NCI-H2081 treated with DMSO at 0.1 percent for 48 hours (cell line): ENCODE measurements at places on chromosomes 13 and 19.
A peak's percentile ranks its signal among the peaks of the same experiment; 100 is the strongest.

- no peak for DNase-seq
These were observed 6.2 kb downstream of the GFY start for GRCh38 chr19:49431330-49431749.

DNA sequence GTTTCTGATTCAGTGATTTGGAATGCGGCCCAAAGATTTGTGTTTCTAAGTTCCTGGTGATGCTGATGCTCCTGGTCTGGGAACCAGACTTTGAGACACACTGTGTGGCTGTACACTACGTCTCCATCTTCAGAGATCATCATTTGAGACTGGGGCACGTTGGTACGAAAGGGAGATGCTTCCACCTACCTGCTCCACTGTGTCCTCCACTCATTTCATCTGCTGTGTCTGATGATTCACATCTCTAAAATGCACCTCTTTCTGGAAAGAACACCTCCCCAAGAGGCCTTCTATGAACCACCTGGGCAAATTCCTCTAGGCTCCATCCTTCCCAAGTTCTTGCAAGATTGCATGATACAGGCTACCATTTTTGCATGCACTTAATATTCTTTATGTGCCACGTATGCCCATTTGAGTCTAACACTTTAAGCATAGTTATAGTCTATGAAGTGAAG is 58.6 kb downstream of the ERCC5 start:
- no peak for DNase-seq

DNA sequence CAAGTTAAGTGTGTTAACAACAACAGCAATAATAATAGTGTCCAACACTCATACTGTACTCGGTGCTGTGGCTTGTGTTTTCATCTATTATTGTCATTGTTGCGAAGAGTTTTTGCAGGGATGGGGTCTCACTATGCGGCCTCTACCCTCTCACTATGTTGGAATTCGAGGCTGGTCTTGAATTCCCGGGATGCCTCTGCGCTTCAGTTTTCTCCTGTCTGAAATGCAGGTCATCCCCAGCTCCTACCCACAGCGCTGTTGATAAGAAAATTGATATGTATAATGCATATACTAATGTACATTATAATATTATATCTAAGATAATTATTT is 4.9 kb upstream of the SBK3 start:
- DNase-seq = no peak

DNA sequence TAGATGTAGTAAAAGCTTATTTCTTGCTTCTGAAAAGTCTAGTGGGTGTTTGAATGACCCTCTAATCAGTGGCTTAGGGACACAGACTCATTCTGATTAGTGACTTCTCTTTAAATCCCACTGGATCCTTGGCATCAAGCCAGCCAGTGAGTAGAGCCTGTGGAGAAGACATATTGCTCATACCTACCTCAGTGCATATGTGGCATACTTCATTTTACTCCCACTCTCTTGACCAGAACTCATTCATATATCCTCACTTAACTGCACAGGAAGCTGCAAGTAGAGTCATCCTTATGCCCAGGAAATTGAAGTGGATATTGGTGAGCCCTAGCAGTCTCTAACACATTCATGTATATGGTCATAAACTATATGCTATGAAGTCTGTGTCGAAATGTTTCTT is 148.3 kb downstream of the PDS5B start:
- no peak for DNase-seq

DNA sequence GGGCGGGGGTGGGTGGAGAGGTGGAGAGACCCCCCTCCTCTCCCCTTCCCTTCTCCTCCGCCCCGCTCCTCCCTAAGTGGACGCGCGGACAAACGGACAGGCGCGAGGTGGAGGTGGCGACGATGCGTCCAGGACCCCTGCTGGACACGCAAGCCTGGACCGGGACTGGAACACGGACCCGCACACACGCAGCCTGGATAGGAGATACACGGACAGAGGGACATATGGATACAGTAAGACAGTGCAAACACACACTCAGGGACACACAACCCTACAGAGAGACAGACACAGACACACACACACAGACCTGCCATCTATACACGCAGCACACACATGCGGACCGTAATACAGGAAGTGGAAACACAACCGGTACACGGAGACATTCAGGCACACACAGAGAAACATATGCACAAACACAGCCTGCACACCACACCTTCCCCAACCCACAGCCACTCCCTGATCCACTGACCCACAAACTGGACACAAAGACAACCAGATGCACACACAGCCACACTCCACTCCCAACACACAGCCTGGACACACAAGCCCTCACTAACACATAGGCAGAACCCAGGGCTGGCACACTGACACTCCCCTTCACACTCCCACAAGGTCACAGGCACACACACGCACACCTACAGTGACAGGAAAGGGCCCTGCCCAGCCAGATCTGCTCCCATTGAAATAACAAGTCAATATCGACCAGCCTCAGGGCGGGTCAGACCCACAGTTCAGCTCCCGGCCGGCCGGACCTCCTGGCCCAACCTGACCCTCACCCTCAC is 696 bp upstream of the ERFL start:
- DNase-seq = no peak

- no peak for DNase-seq
These were observed 5.2 kb downstream of the PPP1R14A start for GRCh38 chr19:38250821-38251563.

GRCh38 chr19:6590258-6590826 is 608 bp downstream of the CD70 start:
- DNase-seq = no peak

- DNase-seq = no peak
These were observed 10.4 kb upstream of the GIPR start for GRCh38 chr19:45657520-45658167.

- DNase-seq = no peak
These were observed 339.2 kb downstream of the MYO16 start for GRCh38 chr13:108968566-108968965.

- no peak for DNase-seq
These were observed 35.1 kb downstream of the RNF6 start for GRCh38 chr13:26186995-26187394.

- DNase-seq = no peak
These were observed 30.5 kb upstream of the ATP12A start for GRCh38 chr13:24649688-24650043.

DNA sequence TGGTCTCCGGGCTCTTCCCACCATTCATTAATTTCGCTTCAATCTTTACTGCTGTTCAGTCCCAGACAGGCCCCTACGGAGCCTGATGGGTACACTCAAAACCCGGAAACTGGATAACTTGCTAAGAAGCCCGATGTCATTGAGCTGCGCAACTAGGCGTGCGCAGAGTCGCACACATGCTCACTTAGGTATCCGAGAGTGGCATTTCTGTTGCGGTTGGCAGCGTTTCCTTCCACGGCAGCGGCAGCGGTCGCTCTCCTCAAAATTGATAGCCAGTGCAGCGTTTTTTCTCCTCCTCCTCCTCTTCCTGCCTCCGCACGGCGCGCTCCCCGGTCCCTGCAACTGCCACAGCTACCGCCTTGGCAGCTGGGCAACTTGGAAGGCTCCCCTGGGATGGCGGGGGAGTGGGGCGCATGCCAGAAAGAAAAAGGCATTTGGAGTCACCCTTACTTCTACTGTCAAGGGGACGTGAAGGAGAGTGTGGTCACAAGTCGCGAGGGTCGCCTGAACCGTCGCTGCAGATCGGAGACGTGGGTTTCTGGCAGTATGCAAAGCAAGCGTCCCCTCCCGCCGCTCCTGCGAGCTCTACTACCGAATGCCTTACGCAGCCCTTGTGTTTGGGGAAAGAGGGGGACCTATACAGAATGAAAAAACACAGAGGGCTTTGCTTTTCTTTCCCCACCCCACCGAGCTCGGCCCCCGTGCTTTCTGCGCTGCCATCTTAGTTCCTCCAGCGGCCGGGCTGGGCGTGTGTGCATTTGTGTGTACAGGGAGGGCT is 2.4 kb upstream of the MYCBP2 start:
- DNase-seq = peak; percentile 74

DNA sequence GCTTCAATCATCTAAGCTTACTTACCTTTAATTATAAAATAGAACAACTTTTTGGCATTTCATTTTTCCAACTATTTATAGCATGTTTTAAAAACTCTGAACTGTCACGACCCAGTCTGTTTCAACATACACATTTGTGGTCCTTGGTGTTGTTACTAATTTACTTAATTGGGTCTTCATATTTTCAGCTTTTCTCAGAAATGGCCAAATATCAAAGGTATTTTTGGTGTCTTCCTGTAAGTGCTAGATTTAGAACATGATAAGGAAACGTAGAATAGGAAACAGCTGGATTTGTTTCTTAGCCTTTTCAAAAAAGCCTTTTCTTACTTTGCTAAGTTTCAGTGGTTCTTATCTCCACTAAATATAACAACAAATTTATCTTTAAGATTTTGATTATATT is 11.4 kb downstream of the LPAR6 start:
- DNase-seq = no peak

DNA sequence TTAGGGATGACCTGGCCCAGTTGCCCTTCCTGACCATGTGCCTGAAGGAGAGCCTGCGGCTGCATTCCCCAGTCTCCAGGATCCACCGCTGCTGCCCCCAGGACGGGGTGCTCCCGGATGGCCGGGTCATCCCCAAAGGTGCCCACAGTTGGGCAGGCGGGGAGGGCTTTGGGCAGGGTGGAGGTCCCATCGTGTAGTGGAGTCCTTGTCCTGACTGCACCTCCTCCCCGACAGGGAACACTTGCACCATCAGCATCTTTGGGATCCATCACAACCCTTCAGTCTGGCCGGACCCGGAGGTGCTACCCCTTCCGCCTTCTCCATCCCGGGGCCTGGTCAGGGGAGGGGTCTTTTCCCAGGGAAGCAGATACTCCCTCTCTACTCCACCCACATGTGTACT is 31.7 kb upstream of the CYP4F8 start:
- DNase-seq = no peak

GRCh38 chr19:8552810-8553209 is 24.4 kb downstream of the MYO1F start:
- no peak for DNase-seq

DNA sequence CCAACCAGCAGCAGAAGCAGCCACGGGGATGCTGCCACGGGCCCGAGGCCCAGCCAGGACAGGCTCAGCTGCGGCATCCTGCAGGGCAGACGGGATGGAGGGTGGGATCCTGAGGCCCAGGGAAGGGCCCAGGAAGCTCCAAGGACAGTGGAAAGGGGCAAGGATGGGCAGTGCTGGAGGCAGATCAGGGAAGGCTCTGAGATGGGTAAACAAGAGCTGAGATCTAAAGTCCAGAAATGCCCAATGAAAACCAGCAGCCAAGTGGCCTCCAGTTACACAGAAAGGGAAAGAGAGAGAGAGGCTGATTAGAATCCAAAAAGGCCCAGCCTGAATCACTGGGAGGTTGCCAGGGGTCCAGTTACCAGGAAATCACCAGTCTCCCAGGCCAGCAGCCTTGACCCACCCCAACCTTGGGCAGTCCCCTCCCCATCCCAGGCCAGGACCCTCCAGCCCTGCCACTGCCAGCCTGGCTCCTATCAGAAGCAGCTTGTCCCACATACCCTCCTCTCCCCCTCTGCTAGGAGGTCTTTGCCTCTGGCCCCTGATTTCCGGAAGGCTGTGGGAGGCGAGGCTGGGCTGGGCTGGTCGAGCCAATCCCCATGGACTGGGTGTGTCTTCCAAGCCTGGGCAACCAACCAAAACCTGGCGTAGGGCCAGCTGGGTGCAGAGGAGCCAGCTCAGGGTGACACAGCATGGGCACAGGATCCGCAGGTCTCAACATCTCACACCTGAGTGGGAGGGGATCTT is at the start of gene CYP4F11:
CYP4F11 (minus strand) TSS at position 198 of the 747 bp plus-strand sequence; CDS start at position 77, 121 bp downstream.
- DNase-seq = no peak

- no peak for DNase-seq
These were observed 222.5 kb downstream of the OXGR1 start for GRCh38 chr13:96771486-96772367.

DNA sequence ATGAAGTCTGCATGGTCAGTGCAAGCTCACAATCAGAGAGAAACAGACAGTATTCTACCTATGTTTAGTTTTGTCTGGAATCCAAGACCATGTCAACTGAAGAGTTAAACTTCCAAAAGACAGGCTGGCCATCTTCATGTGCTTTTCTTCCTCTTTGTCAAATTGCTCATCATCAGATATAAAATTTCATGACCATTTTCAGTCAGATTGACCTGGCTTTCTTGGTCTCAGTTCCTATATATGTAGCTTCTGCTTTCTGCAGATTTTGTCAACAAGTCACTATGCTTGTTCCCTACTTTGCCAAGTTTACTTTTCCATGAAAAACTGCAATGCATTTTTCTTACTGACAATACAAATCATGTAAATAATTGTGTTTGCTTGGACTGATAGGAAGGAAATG is 13.9 kb downstream of the SLC46A3 start:
- no peak for DNase-seq

DNA sequence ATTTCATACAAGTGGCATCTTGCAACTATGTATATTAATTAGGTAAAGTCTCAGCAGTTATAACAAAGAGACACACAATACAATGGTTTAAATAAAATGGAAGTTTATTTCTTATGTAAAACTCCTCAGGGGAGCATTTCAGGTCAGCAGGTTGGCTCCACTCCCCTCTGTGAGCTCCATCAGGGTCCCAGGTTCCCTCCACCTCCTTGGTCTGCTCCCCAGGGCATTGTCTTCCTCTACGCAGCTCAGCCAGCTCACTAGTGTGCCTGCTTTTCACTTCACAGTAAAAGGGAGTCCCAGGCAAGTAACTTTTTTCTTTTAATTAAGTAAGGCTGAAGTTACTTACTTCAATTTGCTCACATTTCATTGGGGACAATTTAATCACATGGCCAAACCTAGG is 135.3 kb upstream of the FNDC3A start:
- no peak for DNase-seq

DNA sequence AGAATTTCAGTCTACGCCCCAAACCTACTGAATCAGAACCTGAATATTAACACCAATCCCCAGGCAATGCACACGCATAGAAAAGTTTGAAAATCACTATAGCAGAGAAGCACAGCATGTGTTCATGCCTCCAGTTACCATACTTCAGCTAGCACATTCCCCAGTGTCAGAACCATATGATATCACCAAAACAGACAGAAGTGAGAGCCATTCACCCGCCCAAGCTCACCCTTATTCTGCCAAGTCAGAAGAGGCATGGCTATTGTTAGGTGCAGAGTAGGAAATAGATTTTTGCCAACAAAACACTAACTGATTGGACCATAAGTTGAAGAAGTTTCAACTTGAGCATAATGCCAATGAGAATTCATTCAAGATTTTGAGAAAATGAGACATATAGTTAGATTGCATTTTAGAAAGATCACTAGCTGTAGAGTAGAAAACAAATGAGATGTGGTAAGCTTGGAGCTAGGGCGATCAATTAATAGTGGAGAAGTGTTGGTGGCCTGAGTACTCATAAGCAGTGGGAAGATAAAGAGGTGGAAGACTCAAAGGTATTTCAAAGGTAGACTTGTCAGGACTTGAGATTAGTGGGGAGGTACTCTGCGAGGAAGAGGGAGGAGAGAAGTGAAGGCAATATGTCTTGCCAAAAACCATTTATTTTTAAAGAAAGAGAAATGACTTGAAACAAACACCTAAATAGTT is 492.4 kb downstream of the SUCLA2 start:
- no peak for DNase-seq

GRCh38 chr19:57389194-57389729 is 392 bp upstream of the ZNF548 start:
- no peak for DNase-seq

- no peak for DNase-seq
These were observed 536 bp downstream of the FAM32A start for GRCh38 chr19:16185768-16186123.

- no peak for DNase-seq
These were observed 8.2 kb upstream of the LAMP1 start for GRCh38 chr13:113288880-113289279.
